ENCODE measurements at places on chromosomes 2 and 18. TPM values are rescaled to one million over a fixed set of nuclear protein-coding genes. Genes with fewer than 3 reads are reported as not detected.
A peak's percentile ranks its signal among the peaks of the same experiment; 100 is the strongest.

DNA sequence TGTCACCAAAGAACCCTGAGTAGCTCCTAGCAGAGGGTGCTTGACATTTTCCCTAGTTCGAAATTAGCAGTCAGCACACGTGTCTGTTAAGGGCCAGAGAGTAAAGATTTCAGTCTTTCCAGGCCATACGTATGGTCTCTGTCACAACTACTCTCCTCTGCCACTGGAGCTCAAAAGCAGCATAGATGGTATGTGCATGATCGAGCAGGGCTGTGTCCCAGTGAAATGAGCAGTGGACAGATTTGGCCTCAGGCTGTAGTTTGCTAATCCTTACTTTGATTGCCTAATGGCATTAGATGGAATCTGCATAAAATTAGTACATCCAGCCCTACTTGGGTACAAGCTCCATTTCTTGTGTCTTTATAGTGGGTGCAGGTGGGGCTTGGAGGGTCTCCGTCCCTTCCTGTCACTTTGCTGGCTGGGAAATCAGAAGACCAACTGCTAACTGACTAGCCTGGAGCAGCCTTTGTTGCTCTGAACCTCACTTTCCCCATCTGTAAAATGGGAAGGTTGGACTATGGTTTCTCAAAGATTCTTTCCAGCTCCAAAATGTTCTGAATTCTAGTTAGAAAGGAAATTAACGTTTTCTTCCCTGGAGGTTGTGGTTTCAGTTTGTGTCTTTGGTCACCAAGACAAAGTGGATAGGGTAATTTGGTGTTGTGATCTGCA, 108.5 kb downstream of the GLI2 start:
- no peak for DNase-seq

Gene SOWAHC
- 0.98 TPM for total RNA-seq

DNA sequence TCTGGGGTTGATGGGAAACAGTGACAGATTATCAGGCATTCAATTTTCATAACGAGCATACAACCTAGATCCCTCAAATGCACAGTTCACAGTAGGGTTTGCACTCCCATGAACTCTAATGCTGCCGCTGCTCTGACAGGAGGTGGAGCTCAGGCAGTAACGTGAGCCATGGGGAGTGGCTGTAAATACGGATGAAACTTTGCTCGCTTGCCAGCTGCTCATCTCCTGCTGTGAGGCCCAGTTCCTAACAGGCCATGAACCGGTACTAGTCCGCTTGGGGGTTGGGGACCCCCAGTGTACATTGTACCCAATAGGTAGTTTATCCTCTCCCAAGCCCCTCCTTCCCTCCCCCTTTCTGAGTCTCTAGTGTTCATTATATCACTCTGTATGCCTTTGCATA, 94.6 kb downstream of the PTH2R start:
- no peak for DNase-seq

GRCh38 chr2:18368008-18368407, 192.4 kb downstream of the RDH14 start:
- DNase-seq: no peak

- no peak for DNase-seq
Observed at GRCh38 chr2:160339726-160340125, 139.7 kb upstream of the ITGB6 start.

DNA sequence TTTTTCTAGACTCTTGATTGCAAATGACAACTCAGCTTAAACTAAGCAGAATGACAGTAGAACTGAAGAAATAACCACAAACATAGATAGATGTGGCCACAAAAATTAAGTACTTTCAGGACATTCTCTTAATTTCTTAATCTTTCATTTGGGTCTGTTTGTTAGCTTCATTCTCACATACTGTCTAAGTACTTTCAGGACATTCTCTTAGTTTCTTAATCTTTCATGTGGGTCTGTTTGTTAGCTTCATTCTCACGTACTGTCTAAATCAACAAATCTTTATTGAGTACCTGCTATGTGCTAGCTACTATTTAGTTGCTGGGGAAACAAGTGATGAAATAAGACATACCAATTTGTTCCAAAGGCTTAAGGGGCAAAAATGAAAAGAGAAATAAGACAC, 35.1 kb downstream of the FAM117B start:
- DNase-seq: no peak

- DNase-seq: no peak
Observed at GRCh38 chr2:205609113-205609512, 73.2 kb upstream of the NRP2 start.

DNA sequence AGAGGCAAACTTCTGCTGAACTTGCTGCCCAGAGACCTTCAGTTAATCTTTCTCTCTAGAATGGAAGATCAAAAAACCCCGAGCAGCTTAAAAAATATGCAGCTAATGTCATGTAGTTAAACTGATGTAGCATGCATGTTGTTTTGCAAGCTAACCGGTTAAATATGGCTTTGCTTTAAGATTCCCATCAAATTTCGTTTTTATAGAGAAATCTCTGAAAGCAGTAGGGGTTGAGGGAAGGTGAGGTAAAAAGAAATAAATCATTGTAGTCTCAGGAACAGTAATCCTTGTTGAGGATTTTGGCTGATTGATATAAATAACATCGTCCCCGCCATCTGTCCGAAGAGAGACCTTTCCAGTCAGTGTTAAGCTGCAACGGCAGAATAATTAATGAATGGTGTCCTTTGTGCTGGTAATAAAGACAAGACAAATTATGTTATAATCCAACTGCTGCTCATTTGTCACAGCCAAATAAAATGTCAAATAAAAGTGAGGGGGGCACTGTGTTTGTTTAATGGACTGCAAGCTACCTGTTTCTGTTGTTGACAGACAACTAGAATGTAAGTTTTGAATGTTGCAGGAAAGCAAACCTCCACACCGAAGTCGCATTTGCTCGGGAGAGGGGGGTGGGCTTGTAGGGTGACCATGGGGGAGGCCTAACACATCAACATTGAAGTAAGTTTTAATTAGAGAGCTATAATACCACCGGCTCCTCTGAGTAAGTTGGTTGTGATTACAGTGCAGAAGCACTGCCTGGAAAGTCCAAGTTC, 555.5 kb downstream of the ARHGAP15 start:
- no peak for DNase-seq

Gene LDAH
- 27.0 TPM for total RNA-seq

Gene ACMSD
- total RNA-seq: not detected

Gene CYRIA
- total RNA-seq: 2.8 TPM

GRCh38 chr2:220277445-220277975, 650.1 kb downstream of the SLC4A3 start:
- DNase-seq: no peak

GRCh38 chr2:96739633-96740428, at the start of gene LMAN2L:
TSS of gene LMAN2L (minus strand) at chr2:96740064. CDS start at chr2:96740040, 24 bp downstream.
- peak; percentile 98 for DNase-seq

GRCh38 chr2:200901459-200902072, 12.4 kb downstream of the NIF3L1 start:
- DNase-seq: peak; percentile 83

DNA sequence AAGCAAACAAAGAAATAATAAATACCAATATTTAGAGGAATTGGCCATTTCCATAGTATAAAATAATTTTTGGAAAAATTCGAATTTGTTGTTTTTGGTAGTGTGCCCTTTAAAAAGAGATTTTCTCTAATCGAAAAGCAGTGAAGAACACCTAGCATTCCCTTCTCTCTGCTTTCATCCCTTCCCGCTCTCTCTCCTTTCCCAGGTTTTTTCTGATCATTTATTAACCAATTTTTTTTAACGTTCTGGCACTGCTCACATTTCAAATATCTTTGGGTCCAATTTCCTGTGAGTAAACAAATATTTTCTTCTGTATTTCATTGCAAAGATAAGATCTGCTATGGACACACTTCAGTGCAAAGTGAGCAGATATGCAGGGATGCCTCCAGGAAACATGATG, 101.2 kb downstream of the ZNF407 start:
- no peak for DNase-seq

DNA sequence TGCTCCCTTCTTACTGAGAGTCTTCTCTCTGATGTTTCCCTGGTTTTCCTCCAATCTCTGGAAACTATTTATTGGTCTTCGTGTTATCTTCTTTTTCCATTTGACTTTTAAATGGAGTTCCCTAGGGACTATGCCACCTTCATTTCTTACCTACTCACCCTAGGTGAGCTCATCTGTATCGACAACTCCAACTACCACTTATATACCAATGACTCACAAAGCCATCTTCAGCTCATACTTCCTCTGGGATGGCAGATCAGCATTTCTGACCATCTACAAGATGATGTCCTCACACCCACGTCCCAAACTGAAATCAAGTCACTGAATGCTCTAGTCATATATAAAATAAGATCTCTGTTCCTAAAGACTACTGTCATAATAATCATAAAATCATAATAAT, 40.6 kb downstream of the CFAP210 start:
- DNase-seq: no peak

Gene SLC9A2
- 0.07 TPM for total RNA-seq

DNA sequence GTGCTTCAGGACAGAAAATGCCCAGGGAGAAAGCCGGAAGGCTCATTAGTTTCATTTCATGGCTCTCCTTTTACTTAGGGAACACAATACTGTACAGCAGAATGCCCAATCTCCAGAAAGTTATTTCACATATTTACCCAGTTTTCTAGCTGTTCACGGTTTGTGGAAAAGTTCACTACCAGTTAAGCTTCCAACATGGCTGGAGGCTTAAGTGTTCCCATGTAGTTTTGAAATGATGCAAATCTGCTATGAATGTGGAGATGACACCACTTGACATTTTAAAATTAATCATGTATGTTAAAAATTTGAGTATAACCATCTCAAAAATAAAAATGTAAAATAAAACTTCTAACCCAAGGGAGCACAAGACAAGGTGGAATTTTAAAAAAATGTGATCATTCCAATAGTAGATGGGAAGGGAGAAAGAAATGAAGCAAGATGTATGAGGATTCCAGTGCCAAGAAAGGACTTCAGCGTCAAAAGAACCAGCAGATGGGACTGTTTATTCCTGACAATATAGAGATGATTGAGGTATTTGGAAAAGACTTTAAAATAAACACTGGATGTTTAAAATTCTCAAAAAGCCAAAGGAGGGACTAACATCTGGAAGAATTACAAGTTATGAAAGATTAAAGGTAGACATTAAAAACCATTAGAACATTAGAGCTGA, 60.9 kb upstream of the OSR1 start:
- no peak for DNase-seq

Gene PSMD1
- total RNA-seq: 160 TPM

DNA sequence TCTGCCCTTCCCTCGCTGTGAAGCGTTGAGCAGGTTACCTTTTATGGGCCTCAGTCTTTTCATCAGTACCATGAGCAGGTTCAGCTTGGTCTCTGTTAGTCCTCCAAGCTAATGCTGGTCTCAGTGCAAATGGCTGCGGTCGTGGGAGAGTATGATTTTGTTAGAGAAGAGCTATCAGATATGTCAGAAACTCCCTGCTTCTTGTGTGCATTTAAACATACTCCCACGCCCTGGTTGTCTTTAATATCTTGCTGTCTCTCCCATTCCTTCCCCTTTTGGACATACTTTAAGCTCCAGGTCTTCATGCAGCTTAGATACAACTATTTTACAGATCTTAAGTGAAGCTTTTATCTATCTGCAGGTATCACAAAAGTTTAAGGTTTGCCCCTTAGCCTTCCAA, 62.9 kb downstream of the EFR3B start:
- no peak for DNase-seq

DNA sequence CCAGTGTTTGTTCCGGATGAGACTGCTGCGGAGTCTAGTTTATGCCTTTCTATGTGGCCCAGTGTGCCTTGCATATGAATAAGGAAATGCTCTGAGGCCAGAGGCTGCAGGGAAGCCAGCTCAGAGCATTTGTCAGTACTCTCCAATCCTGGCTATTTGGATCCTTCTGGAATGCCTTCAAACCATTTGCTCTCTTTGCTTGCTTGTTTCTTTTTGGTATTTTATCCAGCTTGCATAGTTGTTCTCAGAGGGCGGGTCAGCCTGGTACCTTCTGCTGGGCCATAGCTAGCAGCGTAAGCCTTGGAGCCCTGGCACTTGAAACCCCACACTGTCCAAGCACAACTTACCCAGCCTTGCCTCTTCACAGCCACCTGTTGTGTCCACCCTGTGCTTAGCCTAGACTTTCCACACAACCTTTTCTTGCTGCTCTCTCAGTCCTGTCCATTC, 20.5 kb downstream of the CENPO start:
- DNase-seq: no peak

GRCh38 chr2:120319686-120320317, 26.1 kb upstream of the INHBB start:
- DNase-seq: no peak

- DNase-seq: no peak
Observed at GRCh38 chr2:120904830-120905234, 169.2 kb downstream of the GLI2 start.

DNA sequence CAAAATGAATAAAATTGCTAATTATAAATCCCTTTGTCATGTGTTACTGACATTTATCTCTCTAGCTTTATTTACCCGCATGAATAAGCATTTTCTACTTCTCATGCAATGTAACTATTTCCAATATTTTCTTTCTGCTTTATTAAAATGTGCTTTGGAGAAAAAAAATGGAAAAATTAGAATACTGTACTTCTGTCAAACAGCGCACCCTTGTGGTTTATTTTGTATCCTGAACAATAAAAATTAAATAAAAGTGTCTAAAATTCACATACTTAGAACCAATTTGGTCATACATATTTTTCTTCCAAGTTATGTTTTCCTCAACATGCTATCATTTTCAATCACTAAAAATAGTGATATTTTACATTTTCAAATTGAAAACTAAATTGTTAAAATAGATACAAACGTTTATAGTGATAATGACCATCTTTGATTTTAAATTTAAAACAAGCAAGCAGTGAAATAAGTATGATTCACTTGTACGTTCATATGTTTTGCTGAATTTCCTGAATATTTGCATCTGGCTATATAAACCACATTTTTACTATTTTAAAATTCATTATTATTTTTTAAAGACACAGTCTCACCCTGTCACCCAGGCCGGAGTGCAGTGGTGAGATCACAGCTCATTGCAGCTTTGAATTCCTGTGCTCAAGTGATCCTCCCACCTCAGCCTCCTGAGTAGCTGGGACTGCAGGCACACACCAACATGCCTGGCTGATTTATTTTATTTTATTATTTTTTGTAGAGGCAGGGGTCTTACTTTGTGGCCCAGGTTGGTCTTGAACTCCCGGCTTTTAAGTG, 95.9 kb upstream of the GRB14 start:
- DNase-seq: no peak

- DNase-seq: no peak
Observed at GRCh38 chr2:176445956-176446355, 176.7 kb downstream of the MTX2 start.

GRCh38 chr2:159808032-159808425, 10.0 kb upstream of the CD302 start:
- DNase-seq: no peak

DNA sequence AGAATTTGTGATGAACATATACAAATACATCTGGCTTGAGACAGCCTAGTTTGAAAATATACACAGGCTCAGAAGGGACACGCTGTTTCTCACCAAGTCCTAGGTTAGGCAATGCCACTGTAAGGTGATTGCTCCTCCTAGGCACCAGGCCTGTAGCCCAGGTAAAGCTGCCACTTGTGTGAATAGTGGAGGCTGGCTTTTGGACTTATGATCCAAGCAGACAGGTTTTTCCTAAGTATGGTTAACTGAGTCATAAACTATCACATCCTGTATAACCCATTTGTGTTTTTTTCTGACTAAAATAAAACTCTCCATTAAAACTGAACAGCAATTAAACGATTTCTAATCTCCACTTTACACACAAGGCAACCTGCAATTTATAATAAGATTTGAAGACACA, 81.0 kb downstream of the SEMA4F start:
- DNase-seq: no peak

Gene STPG4
- 0.14 TPM for total RNA-seq
